ENCODE measurements at places on chromosomes 4 and X. TPM values are rescaled to one million over a fixed set of nuclear protein-coding genes. Genes with fewer than 3 reads are reported as not detected.

GRCh38 chr4:67273666-67274065 is 271.6 kb downstream of the CENPC start:
- H3K4me3 ChIP-seq, result no peak overlapping the region
- H3K27ac ChIP-seq, result no peak overlapping the region
- no peaks in the 10 kb centered on the region for H3K4me1 ChIP-seq
- no peaks in the 10 kb centered on the region for H3K27me3 ChIP-seq

GRCh38 chrX:23451266-23451665 is 116.6 kb downstream of the PTCHD1 start:
- H3K4me1 ChIP-seq, result no peaks in the 10 kb centered on the region

GRCh38 chr4:185500035-185500434 is 28.5 kb upstream of the CCDC110 start:
- no peaks in the 10 kb centered on the region for H3K4me1 ChIP-seq
- no peak overlapping the region for H3K4me3 ChIP-seq
- no peak for DNase-seq
- no peaks in the 10 kb centered on the region for H3K27me3 ChIP-seq

Gene PDLIM5
- 75.6 TPM for total RNA-seq

Gene AREG
- 1.5 TPM for total RNA-seq

All from spleen (tissue), 13 donors.